ENCODE measurements at places on chromosomes 2 and 18. TPM values are rescaled to one million over a fixed set of nuclear protein-coding genes. Genes with fewer than 3 reads are reported as not detected.
A peak's percentile ranks its signal among the peaks of the same experiment; 100 is the strongest.

DNA sequence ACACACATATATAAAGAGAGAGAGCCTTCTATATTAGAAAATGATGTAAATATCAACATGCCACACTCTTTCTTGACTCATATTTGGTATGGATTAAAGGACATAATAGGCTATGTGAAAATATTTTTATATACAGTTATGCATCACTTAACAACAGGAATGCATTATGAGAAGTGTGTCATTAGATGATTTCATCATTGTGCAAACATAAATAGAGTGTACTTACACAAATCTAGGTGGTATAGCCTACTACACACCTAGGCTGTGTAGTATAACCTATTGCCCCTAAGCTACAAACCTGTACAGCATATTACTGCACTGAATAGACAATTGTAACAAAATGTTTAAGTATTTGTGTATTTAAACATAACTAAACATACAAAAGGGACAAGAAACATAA, 354.8 kb upstream of the CNTNAP5 start:
- no peak for DNase-seq

The GAREM2 gene
- total RNA-seq, result 4.5 TPM

DNA sequence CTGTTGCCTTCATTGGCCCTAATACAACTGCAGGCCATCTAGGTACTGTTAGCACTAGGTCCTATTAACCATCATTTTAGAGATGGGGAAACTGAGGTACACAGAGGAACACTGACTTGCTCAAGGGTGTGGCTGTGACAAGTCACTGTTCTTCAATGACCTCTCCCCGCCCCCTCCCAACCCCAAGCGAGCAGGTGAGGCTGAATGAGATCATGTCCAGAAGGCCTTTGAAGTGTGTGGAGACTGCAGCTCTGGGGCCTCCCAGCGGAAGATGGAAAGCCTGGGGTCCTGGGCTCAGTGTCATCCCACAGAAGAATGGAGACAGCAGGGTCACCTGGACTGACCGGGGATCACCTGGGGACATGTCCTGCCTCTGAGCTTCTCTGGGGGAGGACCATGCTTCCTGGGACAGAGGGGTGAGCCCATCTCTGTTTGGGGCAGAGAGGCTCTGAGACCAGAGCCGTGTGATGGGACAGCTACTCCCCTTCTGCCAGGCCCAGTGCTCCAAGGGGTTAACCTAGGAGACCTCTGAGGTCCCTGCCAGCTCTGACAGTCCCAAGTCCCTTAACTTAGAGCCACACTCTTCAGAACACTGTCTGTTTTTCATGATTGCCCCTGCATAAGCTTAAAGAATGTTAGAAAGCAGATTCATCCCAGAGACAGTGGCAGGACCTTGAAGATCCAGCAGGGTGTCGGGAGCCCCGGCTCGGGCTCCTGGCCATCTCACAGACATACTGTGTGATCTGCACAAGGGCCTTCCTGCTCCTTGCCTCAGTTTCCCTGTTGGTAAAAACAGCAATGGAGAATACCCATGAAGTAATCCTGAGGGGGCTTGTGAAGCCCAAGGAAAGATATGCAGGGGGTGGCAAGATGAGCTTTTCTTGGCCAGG, 16.7 kb upstream of the FOSL2 start:
- DNase-seq, result no peak

The TRMT61B gene
- total RNA-seq, result 14.9 TPM

- no peak for DNase-seq
These were observed 83.3 kb downstream of the ALPK2 start for GRCh38 chr18:58545338-58546296.

DNA sequence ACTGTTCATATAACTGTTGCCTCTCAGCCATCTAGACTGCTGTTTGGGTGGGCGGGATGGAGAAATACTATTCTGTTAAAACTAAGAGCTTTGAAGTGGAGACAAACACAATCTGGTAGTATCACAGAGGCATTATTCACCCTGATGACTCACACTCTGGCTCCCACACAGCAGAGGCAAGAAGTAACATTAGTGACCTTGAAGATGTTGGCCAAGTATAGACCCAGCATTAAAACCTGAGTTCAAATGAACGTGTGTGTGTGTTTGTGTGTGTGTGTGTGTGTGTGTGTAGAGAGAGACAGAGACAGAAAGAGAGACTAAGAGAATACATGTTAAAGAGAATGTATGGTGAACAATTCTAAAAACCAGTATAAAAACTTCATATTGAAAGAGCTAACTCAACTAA, 22.5 kb upstream of the ACVR1 start:
- DNase-seq, result peak; percentile 59

GRCh38 chr2:21930226-21930625, 806.5 kb downstream of the TDRD15 start:
- DNase-seq, result no peak

GRCh38 chr2:118929059-118929458, 12.9 kb upstream of the MARCO start:
- DNase-seq, result no peak

GRCh38 chr2:121831841-121832240, 76.4 kb downstream of the TSN start:
- no peak for DNase-seq

DNA sequence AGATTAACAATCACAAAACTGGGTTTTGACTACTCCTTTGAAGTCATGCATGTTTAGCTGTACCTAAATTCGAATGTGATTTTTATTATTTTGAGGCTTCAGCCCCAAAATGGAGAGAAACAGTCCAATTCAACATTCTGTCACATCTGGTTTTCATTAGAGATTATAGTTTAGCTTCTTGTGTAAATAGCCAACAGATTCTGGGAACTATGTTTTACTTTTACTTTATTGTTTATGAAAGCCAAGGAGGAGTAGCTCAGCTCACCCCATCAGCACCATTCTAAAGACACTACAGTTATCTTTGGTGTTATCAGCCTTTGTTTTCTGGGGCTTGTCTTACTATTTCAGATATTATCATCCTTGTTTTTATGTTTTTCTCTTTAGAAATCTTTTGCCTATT, 465.0 kb upstream of the CWC22 start:
- no peak for DNase-seq

GRCh38 chr2:238096311-238097011, 3.7 kb upstream of the ESPNL start:
- no peak for DNase-seq

DNA sequence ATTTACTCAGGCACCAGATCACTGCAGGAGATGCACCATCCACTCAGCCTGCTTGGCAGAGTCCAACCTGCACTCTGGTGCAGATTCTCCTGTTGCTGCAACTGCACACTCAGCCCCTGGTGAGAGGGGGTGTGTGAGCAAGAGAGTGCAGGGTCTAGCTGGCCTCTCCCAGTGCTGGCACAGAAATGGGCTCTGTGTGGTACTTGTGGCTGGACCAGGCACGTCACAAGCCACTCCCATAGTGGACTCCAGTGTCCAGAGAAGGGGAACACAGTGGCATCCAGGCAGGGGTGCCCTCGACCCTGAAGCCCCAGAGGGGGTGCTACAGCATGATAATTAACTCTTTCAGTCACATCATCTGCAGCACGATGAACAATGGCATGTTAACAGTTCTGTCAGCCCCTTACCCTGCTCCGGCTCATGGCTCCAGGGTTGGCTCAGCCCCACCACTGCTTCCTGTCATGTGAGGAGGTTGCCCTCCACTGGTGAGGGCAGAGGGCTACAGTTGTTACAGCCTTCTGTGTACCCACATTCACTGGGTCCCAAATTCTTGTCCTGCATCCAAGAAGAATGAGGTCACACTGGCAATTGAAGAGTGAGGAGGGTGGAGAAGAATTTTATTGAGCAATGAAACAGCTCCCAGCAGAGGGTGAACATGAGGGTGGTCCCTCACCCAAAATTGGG, 135.7 kb downstream of the EVA1A start:
- no peak for DNase-seq

The VSNL1 gene
- not detected for total RNA-seq

GRCh38 chr18:48858676-48859075, 92.1 kb downstream of the SMAD7 start:
- no peak for DNase-seq

GRCh38 chr2:26769089-26769761, 5.1 kb downstream of the SLC35F6 start:
- peak; percentile 24 for DNase-seq

DNA sequence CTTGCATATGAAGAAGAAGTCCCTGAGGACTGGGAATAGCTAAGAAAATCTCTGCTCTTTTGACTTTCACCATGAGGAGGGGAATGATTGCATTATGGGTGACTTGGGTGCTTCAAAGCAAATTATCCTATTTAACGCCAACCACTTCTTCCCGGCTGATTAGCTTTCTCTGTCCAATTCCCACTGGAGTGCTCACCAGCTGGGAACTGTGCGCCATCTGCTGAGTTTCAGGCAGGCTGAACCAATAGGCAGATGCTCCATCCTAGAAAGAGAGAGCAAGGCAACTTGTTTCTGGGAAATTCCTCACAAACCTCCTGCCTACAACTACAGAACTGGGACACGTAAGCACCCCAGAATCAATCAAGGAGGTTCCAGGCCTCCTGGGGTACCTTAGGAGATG, 49.4 kb downstream of the POLE4 start:
- DNase-seq, result no peak

The NPPC gene
- not detected for total RNA-seq

DNA sequence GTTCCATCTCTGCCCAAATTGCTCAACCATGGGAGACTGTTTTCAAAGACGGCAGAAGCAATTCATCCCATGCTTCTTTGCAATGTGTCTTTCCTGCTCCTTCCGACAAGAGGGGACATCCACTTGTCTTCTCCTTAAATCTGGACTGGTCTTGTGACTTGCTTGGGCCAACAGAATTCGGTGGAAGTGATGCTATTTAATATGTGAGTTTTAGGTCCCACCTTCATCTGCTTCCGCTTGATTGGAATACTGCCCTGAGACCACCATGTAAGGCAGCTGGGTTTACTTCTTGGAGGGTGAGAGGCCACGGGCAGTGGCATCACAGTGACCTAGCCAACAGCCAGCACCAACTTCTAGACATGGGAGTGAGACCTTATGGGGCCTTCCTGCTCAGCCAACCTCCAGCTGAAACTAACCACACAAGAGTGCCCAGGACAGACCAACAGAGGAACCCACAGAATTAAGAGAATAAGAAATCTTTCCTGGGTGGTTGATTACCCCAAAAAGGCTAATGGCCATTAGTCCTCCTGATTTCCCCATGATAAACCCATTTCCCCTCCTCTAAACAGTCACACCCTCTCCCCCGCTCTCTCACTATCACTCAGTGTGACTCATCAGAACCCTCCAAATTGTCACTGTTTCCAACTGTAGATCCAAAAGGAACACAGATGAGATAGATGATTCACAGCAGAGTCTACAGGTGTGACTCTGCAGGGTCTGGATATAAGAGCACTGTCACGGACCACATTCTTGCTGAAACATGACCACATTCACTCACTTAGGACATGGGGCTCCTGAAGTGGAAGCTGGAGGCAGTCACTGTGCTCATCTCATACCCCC, 16.2 kb upstream of the RHOB start:
- DNase-seq, result no peak

DNA sequence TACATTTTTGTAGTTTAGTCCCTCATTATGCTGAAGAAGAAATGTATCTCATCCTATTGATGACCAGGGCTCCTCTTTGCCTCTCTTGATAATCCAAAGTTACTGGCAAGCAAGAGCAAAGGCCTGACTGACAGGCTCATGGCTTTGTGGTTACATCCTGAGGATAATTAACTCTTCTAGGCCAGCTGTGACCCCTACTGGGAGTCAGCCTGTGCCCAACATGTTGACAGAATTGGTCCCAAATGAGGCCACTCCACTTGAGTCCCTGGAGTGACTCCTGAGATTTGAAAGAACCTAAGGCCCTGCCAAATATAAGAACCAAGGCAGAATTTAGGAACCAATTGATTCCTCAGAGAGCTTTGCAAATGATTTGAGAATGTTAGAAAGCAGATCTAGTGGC, 973.8 kb upstream of the CELF4 start:
- no peak for DNase-seq

The MEX3C gene
- 45.7 TPM for total RNA-seq

GRCh38 chr2:16650287-16651249, 15.1 kb downstream of the CYRIA start:
- DNase-seq, result peak; percentile 90

DNA sequence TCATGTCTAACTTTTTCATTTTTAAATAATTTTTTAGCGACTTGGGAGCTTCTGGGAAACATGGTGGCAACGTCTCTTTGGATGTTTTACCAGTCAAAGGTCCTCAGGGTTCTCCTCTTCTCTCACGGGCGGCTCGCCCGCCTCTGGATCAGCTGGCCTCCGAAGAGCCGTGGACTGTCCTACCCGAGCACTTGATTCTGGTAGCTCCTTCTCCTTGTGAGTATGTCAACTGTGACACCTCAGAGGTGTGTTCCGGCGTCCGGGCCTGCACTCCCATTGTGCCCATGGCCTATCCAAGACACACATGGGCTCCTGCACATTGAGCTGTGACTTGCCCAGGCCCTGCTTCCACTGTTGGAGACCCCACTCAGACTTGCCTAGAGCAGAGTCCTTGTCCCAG, 104.3 kb downstream of the CEP192 start:
- DNase-seq, result no peak

GRCh38 chr2:54207666-54208195, 48.3 kb downstream of the TSPYL6 start:
- peak; percentile 59 for DNase-seq

The FAHD2B gene
- 9.2 TPM for total RNA-seq

GRCh38 chr2:85584354-85584856, at the start of gene VAMP5:
Gene VAMP5 (plus strand): TSS chr2:85584431. CDS start chr2:85584491, 60 bp downstream.
- DNase-seq, result peak; percentile 44

The RIT2 gene
- total RNA-seq, result not detected

The PDCD1 gene
- total RNA-seq, result not detected

DNA sequence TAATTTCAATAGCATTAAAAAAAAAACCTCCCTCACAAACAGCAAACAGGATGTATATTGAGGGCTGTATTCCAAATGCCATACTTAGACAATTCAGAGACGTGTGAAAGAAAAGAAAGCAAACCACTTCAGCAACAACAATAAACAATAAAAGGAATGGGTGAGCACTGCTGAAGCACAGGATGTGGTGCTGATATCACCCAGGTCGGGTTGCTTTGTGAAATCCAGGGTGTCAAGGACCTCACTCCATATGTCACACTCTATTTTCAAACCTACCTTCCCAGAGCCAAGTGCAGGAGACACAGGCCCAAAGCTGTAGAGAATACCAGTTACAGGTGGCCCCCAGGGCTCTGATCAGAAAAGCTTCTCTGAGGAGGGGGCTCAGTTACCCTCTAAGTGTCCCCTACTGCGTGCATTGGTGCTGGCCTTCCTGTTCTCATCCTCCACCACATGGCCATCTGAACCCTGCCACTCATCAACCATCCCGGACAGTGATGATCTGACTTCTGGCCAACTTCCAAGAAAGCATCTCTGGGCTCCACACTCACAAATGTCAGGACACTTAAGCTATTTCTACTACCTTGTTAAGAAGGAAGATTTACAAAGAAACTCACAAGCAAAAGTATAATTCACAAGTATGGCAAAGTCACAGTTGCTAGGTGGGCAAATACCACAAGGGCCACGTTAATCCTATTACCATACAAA, 363.0 kb downstream of the SS18 start:
- peak; percentile 3 for DNase-seq

- DNase-seq, result no peak
These were observed 39.2 kb downstream of the TNP1 start for GRCh38 chr2:216820709-216821108.

- DNase-seq, result peak; percentile 8
These were observed 25.5 kb upstream of the SLC8A1 start for GRCh38 chr2:40477361-40477760.

Data from endothelial cell of umbilical vein (primary cell).